B cell (primary cell): ENCODE measurements at places on chromosomes 4 and X.
A peak's percentile ranks its signal among the peaks of the same experiment; 100 is the strongest.

DNA sequence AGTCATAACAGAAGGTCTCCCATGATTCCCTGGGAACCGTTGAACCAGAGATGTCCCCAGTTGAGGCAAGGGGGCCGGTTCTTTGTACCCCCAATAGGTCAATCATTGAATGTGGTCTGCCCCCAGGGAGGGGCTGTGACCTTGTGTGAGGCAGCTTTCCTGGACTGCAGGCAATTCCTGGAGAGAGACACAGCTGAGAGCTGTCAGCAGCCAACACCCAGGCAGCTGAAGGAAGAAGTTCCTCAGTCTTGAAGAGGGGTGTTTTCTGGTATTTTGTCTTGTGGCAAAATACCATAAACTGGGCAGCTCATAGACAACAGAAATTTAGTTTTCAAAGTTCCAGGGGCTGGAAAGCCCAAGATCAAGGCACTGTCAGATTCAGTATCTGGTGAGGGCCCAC lies 185.7 kb upstream of the ATP6AP2 start:
- no peak for DNase-seq

DNA sequence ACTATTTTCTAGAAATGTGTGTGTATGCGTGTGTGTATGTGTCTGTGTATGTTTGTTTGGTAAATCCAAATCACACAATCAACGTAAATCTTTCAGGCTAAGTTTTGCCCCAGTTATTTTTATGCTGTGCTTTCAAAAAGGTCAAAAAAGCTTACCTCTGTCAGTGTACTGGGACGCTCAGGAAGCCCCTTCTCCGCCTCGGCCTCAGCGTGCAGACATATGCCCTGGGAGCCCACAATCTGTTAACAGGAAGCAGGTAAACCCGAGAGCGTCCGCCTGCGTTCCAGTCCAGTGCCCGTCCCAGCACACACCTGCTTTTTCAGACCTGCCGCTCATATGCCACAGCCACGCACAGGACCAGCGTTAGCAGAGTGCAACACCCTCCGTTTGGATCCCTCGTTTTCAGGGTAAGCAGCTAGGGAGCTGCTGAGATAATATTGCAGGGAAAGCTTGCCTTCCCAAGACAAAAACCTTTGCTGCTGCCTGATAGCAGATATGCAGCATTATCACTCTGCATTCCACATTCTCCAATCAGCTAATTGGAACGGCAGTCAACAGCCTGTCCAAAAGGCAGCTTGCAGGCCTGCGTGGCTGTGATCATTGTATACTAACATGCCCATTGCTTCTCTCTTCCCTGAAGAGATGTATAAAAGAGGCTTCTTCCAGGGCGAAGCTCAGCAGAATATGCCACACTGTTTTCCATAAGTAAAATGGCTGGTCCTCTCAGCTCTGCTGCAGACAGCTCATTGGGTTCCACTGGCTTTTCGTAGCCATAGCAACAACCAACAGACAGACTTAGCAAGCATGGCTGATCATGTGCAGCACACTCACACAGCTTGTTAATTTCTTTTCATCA lies at the start of gene SORBS2:
TSS of gene SORBS2 (minus strand) at position 686 of the 856 bp plus-strand sequence. CDS start 121,623 bp downstream, outside the sequence.
- DNase-seq: peak; percentile 67

DNA sequence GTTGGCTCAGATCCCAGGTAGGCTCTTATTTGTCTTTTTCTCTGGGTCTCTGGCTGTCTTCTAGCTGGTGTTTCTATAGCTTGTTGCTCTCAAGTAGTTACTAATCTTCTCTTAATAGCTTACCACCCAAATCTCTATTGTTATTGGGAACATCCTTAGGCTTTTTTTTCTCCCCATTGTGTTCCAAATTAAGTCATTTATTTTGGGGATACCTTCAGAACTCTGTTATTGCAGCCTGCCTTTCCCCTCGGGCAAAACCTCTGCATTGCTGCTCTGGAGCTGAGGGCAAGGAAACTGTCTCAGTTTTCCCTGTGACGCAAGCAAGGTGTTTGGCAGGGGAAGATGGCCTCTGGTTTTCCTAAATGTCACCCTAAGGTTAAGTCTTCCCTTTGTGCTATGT lies 338.1 kb upstream of the ZCCHC13 start:
- DNase-seq: no peak

DNA sequence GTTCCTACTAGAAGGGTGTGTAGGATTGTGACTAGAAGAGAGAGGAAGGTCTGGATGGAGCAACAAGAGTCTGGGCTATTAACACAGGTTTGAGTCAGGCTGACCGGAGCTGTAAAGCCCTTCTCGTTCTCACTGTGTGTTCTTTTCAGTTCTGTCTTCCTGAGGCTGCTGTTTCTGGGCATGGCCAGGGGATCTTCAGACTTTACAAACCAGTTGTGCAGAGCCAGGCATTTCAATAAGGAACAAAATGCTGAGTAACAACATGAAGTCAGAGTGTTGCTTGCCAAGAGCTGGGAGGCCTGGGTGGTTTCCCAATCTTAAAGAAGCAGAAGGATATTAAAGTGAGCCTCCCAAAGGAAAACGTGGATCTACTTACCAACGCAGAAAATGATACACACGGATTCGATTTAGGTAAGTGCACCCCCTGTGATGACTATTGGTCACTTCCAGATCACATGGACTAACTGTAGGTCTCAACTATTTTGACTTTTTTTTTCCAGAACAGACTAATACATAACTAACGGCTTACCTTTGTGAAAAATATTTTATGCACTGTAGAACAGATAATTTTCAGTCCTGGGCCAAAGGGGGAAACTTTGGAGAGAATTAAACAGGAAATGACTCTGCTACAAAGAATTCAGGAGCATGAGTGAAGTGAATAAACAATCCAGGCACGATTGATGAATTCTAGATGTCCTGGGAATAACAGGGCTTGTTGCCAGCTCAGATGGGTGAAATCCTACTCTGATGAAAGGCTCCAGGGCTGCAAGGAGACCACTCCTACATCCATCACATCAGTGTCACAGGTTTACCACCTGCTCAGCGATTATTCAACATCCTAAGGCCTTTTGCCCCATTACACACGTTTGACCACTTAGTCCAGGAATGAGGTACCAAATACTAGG lies 94.5 kb downstream of the ANXA3 start:
- no peak for DNase-seq
